ENCODE measurements at places on chromosomes 5 and 9.

GRCh38 chr9:93483497-93483896, 30.1 kb upstream of the FAM120AOS start:
- DNase-seq = no peak

- no peak for DNase-seq
Measured at GRCh38 chr9:127858041-127858512, 3.6 kb upstream of the ENG start.

- DNase-seq = no peak
Measured at GRCh38 chr5:145681686-145682085, 153.5 kb downstream of the PRELID2 start.

- DNase-seq = no peak
Measured at GRCh38 chr5:133051061-133051541, 712 bp upstream of the HSPA4 start.

GRCh38 chr5:139660105-139660922, 12.2 kb downstream of the CXXC5 start:
- DNase-seq = no peak

GRCh38 chr5:54902791-54903473, 82.5 kb downstream of the ESM1 start:
- no peak for DNase-seq

- DNase-seq = no peak
Measured at GRCh38 chr9:10612641-10613398, at the start of gene PTPRD. Gene PTPRD (minus strand): TSS chr9:10613002.

GRCh38 chr5:39979-40583, 51.9 kb upstream of the PLEKHG4B start:
- DNase-seq = no peak

DNA sequence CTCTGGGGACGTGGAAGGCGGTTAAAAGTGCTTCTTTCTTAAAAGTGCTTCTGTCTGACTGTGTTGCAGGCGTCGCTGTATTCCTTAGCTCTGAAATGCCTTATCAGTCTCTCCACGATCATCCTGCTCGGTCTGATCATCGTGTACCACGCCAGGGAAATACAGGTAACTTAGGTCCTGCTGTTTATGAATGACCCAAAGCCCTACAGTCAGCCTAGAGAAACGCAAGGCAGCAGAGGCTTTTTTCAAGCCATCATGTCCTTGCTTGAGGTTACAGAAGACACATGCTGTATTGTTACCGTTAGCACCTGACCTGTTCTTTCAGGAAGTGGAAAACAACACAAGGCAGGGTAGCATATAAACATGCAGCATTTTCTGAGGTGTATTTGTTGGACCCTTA, 2.0 kb downstream of the KCNN2 start:
- DNase-seq = no peak

GRCh38 chr9:103089357-103089756, 94.2 kb downstream of the CYLC2 start:
- DNase-seq = no peak

DNA sequence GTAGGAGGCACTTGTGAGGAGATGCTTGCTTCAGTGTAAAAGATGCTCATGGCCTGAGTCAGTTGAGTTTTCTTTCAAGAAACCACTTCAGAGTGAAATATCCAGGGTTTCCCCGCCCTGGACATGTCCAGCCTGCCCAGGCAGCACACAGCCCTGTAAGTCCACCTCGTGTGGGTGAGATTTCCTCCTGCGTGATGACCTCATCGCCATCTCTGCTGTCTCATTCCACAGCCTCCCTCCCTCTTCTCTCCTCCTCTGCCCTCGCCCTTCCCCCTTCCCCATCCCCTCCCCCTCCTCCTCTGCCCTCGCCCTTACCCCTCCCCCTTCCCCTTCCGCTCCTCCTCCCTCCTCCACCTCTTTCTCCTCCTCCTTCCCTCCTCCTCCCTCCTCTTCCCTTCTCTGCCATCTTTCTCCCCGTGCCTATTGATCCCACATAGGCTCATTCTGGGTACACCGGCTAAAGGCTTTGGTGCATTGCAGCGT, 34.0 kb upstream of the NCS1 start:
- no peak for DNase-seq

- no peak for DNase-seq
Measured at GRCh38 chr5:82309091-82309531, 31.0 kb upstream of the RPS23 start.

DNA sequence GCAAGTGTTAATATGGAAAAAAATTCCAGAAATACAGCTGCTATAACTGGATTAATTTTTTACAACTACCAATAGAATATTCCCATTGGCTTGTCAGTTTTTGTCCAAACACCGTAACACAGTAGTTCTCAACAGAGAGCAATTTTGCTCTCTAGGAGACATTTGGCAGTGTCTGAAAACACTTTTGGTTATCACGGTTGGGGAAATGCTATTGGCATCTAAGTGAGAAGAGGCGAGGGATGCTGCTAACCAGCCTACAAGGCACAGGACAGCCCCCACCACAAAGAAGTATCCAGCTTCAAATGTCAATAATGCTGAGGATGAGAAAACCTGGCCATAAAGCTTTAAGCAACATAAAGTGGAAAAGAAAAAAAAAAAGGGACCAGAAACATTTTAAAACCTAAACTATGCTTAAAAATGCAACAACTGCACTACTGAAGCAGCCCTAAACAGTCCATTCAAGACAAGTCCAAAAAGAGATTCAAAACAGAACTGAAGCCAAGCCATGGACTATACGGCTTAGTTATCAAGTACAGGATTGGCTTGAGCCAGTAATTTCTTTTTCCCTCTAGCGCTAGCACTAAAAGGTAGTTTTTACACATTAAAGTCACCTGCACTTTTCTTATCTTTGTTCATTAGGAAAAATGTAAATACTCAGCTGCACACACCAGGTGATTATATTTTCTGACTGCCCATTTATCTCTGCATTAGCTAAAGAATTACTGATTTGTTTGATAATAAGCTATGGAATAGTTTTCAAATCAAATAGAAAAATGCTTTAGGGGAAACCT, 83.9 kb downstream of the NR3C1 start:
- DNase-seq = no peak

- no peak for DNase-seq
Measured at GRCh38 chr5:99141534-99142128, 212.8 kb upstream of the CHD1 start.

DNA sequence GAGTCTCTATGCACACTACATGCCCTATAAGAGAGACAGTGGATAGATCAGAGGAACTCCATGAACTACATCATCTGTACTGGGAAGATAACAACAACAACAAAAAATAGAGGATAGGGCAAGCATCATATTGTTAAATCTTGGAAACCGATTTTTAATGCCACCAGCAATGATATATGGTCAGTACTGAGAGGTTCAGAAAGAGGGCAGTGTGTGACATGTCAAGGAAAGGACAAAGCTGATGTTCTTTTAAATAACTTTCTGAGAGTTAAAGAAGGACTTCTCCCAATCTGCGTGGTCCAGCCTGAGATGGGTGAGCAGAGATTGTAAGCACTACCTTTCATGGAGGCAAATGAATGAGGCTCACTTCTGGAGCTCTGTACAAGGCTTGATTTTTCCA, 62.0 kb upstream of the PHF24 start:
- DNase-seq = no peak

GRCh38 chr5:157362982-157363381, 97.0 kb upstream of the NIPAL4 start:
- DNase-seq = no peak

- DNase-seq = no peak
Measured at GRCh38 chr5:51732304-51732703, 349.1 kb downstream of the ISL1 start.

DNA sequence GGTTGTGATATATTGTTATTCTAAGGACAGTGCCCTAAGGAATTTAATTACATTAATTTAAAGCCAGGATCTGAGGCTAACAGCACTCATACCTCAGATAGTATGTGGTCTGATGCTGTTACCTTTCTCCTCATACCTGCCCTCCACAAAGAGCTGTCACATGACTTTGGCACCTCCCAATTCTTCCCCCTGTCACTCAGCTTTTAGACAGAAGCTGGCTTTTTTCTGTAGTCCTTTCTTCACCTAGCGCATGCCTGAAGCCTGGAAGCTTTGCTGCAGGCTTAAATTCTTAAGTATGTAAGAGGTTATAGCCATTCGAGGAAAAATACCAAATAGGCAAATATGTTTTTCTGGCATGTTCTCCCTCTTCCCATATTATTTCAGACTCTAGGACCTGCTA, 61.0 kb upstream of the ADAMTS19 start:
- DNase-seq = no peak

GRCh38 chr5:142984011-142984410, 213.8 kb downstream of the ARHGAP26 start:
- DNase-seq = no peak

DNA sequence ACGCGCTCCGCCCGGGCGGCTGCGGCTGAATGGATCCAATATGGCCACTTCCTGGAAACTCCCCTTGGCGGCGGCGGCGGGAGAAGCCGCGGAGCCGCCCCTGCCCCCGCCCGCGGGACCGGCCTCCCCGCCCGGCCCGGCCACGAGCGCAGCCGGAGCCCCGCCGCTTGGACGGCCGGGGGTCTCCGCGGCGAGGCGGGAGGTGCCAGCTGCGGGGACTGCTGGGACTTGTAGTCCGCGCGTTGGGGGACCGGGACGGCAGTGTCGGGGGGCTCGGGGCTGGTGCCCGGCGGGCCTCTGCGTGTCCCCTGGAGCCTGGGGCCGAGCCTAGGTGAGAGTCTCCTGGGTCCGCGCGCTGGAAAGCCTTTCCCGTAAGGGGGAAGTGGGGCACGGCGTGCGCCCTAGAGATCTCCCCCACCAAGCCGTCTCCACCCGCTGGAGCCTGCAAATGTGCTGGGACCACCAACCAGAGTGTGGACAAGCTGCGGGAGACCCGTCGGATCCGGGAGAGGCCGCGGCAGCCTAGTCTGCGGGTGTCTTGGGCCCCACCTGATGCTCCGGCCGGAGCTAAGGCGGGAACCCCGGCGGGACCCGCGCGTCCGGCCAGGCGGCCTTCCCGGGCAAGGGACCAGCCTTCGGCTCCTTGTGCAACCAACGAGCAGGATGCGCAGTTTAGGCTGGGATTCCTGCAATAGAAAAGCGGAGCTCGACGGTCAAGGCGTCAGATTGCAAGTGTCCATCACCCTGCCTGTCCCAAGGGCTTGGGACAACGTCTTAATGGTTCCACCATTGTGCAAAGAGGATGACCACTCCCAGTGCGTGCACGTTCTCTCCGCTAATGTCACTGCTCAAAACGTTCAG, at the start of gene SEPTIN8:
TSS of gene SEPTIN8 (minus strand) at position 31 of the 861 bp plus-strand sequence. CDS start 102 bp downstream, outside the sequence.
- DNase-seq = no peak

DNA sequence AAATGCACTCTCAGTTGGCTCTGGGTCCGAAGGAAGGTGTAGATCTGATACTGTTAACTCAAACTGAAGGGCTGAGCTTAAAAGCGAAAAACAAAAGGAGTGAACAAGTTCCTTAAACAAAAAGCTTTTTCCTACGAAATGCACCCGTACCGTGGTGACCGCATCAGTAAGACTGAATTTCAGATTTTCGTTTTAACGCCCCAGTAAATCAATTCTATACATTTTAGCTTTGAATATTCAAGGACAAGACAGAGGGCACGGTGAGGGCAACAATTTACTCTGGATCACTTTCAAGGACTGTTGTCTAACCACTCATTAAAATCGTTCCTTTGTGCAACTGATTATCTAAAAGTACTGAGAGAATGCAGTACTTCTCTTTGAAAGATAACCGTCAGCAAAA, 1.9 kb downstream of the HOMER1 start:
- no peak for DNase-seq

GRCh38 chr5:176381423-176381822, 7.0 kb downstream of the NOP16 start:
- DNase-seq = no peak

- no peak for DNase-seq
Measured at GRCh38 chr9:72203205-72203803, 54.1 kb downstream of the GDA start.

DNA sequence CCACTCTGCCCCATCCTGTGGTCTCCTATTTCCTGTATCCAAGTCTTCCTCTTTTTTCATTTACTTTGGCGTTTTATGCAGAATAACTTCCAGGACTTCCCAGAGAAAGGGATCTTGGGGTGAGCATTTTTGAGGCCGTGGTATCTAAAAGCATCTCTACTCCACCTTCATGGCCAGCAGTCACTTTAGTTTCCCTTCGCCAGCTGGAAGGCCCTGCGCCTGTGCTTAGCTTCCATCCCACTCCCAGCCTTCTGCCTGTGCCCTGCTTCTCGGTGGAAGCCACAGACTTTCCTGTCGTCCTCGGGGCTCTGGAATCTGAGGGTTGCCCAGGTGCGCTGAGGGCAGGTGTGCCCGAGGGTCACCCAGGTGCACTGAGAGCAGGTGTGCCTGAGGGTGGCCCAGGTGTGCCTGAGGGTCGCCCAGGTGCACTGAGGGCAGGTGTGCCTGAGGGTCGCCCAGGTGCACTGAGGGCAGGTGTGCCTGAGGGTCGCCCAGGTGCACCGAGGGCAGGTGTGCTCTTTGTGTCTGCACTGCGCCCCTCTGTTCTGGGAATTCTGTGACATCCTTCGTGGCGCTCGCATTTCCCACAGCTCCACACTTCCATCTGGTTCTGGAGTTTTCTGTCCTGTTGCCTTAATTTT, 32.4 kb upstream of the LRRC14B start:
- DNase-seq = no peak

DNA sequence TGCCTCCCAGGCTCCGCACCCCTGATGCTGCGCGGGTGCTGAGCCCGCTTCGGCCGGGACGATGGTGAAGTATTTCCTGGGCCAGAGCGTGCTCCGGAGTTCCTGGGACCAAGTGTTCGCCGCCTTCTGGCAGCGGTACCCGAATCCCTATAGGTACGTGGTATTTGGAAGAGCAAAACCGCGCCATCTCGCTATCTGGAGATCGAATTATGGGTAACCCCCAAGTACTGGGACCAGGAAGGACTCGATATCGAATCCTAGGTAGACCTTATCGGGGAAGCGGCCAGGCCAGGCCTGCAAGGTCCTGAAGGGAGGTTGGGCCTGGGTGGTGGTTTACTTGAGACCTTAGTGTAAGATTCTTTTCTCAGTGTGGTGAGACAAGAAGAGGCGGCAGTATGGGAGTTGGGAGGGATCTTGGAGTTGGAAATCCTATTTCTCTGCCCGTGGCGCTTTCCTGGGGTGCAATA, 359 bp downstream of the PRELID1 start:
- DNase-seq = no peak

- no peak for DNase-seq
Measured at GRCh38 chr9:14339746-14340145, 25.8 kb upstream of the NFIB start.

- DNase-seq = no peak
Measured at GRCh38 chr5:22372376-22372775, 480.8 kb downstream of the CDH12 start.

DNA sequence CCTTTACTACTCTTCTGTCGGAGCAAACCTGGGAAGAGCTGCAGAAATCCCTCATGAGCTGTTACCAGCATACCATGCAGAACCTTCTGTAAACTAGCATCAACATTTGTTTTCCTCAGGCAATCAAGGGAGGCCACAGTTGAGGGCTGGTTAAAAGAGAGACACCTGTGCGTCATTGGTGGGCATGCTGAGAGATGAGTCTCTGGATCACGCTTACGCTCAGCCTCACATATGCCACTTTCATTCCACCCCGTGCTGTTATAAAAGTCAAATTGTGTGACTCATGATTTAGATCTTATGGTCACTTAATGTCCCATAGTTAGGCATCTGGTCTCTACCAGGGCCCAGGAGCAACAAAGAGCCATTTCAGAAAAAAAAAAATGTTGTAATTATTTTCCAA, 18.1 kb upstream of the ICE1 start:
- no peak for DNase-seq
